Small intestine (tissue), 16 donors: ENCODE measurements at places on chromosomes 1 and 21.

GRCh38 chr1:234844479-234845031 is 234.6 kb upstream of the IRF2BP2 start:
- DNase-seq: no peak

- no peak for DNase-seq
Observed at GRCh38 chr1:33244809-33245186, 11.5 kb upstream of the ZNF362 start.

- no peak for DNase-seq
Observed at GRCh38 chr1:245085508-245086095, 69.2 kb upstream of the KIF26B start.

GRCh38 chr1:21924503-21925005 is 12.6 kb downstream of the HSPG2 start:
- peak; percentile 78 for DNase-seq

- DNase-seq: no peak
Observed at GRCh38 chr1:232292818-232293217, 337.1 kb downstream of the SIPA1L2 start.

GRCh38 chr21:33892853-33893252 is 22.8 kb downstream of the ATP5PO start:
- no peak for DNase-seq

GRCh38 chr1:197557302-197557701 is 218.0 kb downstream of the DENND1B start:
- DNase-seq: no peak

DNA sequence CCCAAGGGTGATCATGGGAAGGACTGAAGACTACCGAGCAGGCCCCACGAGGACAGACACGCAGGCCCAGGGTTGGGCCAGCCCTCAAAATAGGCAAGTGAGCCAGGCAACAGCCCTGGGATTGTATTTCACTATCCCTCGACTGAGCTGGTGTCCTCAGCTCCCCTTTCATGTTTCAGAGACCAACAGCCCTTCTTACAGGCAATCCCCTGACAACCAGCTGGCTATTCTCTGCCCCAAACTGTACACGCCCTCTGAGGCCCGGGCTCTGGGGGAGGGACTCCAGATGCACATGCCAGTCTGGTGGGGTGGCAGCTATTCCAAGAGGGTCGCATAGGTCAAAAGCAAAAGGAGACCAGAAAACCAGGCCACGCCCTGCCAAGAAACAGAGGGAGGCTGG is 243.0 kb downstream of the TOMM20 start:
- no peak for DNase-seq

- DNase-seq: no peak
Observed at GRCh38 chr21:40905251-40905650, 58.3 kb upstream of the DSCAM start.
